ENCODE measurements at places on chromosomes 11 and 22. TPM values are rescaled to one million over a fixed set of nuclear protein-coding genes. Genes with fewer than 3 reads are reported as not detected.

PACSIN3 gene
- 9.9 TPM for total RNA-seq

SLC25A45 gene
- 12.5 TPM for total RNA-seq

KCNQ1OT1 gene
- 0.21 TPM for total RNA-seq

HEPN1 gene
- total RNA-seq, result not detected

GNAZ gene
- 2.1 TPM for total RNA-seq

TEX54 gene
- 1.4 TPM for total RNA-seq

PDE3B gene
- total RNA-seq, result 39.1 TPM

CARD18 gene
- not detected for total RNA-seq

UBQLN3 gene
- not detected for total RNA-seq

CLDN5 gene
- total RNA-seq, result not detected

PDE2A gene
- total RNA-seq, result 0.29 TPM

C22orf42 gene
- not detected for total RNA-seq
